NCI-H69 (cell line): ENCODE measurements at places on chromosomes 12 and 14.

DNA sequence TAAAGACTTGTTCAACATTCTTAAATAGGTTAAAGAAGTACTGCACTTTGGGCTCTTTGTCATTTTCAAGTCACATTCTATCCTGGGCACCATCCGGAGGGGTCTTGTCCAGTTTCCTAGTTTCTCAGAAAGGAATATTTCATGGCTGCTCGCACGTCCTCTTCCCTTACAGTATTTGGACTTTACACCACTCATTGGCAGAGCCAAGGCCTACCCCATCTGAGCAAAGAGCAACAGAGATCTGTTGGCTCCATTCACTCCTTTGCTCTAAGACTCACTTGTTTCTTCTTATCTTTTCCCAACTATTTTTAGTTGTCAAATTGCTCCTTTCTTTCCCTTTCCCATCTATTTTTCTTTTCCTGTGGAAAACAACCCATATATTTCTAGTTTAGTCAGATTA, 118.2 kb downstream of the CRADD start:
- no peak for DNase-seq

- peak; percentile 61 for DNase-seq
Observed at GRCh38 chr12:127280393-127281275, 986.3 kb upstream of the TMEM132C start.

GRCh38 chr14:24232645-24233537, at the start of gene GMPR2:
Gene GMPR2, plus strand, starts transcription at chr14:24232929. Its CDS starts 325 bp downstream, at chr14:24233254.
- peak; percentile 90 for DNase-seq

- no peak for DNase-seq
Observed at GRCh38 chr12:117063162-117063911, 35.9 kb downstream of the TESC start.

DNA sequence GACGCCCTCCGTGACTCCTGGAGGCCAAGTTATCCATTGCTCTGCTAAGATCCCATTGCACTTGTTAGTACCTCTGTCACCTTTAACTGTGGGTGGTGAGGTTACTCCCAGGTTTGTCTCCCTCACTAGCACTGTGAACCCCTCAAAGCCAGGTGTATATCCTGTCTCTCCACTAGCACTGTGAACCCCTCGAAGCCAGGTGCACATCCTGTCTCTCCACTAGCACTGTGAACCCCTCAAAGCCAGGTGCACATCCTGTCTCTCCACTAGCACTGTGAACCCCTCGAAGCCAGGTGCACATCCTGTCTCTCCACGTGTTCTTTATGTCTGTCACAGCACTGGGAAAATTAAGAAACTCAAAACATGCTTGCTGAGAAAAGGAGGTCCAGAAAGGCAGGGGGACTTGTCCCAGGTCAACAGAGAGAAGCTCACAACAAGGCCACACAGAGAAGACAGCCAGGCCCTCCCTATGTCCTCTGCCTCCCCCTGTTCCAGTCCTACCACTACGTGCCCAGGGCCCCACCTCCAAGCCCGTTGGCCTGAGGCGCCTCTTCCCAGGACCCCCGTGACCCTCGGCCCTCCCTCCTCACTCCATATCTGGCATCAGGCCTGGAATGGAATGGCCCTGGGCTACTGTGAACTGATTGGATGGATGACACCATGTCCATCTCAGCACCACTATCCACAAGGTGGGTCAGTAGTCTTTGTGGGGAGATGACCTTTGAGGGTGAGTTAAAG, 26.4 kb upstream of the FKBP4 start:
- no peak for DNase-seq

DNA sequence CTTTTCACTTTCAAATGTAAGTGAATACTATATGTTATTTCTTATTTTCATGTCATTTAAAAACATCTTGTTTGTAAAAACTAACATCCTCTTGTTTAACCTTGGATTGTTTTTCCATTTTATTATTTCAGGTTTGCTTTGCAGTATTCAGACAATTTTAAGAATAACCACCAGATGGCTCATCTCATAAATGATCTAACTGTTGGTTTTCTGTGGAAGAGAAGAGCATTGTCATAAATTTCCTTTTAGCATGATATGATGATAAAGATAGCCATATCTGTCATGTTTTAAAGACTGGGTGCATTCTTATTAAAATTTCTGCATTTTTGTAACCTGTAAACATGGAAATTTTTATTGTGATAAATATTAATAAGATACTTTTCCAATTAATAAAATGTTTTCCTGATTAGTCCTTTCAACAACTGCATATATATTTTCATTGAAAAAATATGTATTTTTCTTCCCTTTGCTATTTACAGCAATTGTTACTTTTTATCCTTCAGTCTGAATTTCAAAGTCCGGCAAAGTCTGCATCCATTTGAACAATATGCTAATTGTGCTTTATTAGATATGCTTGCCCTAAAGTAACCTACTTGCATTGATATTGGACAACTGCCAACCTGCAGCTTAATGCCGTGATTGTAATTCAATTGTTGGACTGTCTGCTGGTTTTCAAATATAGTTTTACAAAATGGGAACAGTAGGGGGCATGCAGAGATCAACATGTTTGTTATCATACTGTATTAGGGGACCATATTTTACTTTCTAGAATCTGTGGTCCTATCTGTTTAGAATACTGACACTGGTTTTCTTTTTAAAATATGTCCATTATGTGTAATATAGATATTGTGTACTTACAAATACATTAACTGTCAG, 163.4 kb downstream of the GARIN6 start:
- DNase-seq = peak; percentile 94

GRCh38 chr14:97978341-97978740, 1181.2 kb downstream of the VRK1 start:
- DNase-seq = peak; percentile 81

DNA sequence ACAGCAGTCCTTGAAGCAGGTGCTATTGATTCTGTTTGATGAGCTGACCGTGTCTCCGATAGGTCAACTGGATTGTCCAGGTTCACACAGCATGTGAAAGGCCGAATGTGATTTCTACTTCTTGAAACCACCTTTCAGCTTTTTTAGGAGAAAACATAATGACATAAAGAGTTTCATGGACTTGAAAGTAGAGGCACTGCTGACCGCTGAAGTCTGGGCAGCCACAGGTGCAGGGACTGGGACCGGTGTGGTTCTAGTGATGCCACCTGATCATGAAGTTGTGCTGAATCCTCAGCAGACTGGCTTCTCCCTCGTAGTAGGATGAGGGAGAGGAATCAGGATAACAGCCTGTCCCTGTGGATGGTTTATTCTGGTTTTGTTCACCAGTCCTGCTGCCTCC, 108.1 kb downstream of the ETV6 start:
- no peak for DNase-seq

DNA sequence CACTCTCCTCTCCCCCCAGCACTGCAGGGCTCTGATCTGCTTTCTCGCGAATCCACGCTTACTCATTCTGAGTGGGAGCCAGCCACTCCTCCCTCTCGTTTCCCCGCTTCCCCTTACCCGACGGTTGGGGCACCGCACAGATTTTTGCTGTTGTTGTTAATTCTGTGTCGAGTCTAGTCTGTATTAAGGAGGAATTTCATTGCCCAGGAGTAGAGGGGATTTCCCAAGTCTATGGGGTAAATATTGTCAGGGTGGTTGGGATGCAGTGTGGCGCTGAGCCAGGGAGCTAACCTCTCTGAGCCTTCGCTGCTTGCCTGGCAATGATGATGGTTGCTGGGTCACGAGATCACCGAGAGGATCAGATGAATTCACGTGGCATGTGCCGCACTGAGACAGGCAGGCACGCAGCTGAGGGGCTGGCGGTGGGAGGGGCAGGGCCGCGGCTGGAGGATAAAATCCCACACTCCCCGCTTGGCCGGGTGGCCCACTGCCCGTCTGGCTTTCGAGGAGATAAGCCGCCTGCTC, 18.5 kb downstream of the NCOR2 start:
- no peak for DNase-seq

DNA sequence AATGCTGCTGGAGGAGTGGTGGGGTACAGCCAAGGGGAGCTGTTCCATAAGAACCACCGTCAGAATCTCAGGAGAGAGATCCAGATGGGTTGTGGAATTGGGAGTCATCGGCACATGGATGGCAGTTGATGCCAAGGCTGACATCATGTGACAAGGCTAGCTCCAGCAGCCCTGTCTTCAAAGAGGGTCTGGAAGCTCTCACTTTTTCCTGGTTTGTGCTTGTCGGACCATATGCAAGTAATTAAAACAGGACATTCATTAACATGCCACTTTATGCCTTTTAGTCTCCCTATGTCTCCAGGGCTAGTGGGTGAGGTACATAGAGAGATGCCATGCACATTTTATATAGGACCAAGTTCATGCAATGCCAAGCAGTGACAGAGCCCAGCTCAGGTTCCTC, 211.8 kb downstream of the CRADD start:
- DNase-seq = no peak

- no peak for DNase-seq
Observed at GRCh38 chr12:7637615-7638014, 28.1 kb downstream of the APOBEC1 start.

DNA sequence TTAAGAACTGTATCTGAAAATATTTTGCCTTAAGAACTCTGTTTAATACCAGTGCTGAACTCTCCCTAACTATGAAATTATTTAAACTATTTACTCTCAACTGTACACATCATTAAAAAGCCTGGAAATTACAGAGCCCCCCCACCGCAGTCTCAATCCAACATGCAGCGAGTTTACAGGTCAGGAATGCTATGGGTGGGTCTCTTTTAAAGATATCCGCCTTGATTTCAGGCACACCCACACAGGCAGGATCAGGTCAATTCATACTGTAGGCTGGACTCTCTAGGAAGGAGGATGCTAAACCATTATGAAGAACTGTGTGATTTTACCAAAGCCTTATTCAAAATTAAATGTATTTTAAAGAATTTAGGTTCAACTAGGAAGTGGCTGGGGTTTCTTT, 16.5 kb downstream of the SPTLC2 start:
- no peak for DNase-seq

DNA sequence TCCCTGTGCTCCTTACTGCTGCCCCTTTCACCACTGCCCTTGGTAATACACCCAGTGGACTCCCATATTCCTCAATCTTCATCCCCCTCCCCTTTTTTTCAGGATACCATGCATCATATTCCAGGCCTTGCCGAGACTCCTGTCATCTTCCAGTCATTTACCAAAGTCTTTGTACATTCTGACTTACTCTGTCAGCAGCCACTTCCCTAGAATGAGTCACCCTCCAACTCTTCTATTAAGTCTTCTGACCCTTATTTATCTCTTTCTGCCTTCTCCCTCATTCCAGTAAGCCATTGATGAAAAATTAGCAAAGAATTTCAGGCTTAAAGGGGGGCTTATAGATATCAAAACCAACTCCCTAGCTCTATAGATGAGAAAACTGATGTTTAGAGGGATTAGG, 128.0 kb downstream of the STXBP6 start:
- no peak for DNase-seq

GRCh38 chr14:85634205-85634604, 104.3 kb downstream of the FLRT2 start:
- DNase-seq = peak; percentile 18

DNA sequence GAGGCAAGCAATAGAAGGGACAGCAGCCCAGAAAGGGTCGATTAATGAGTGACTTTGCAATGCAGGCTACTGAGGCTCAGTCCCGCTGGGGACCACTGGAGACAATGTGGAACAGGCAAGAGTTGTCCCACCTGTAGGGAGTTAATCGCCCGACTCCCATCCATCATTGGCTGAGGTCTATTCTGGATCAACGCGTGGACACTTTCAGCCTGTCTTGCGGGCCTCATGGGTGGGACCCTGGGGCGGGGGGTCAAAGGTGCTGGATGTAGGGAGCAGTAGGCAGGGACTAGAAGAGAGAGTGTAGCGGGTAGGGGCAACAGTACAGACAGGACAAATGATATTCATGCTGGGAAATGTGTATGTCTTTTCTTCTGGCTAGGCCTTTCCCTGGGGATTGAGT, 6.1 kb downstream of the IFI27L2 start:
- no peak for DNase-seq

- DNase-seq = no peak
Observed at GRCh38 chr12:1931642-1932041, 13.2 kb upstream of the CACNA2D4 start.

GRCh38 chr12:34396861-34397590, 374.7 kb downstream of the ALG10 start:
- no peak for DNase-seq

DNA sequence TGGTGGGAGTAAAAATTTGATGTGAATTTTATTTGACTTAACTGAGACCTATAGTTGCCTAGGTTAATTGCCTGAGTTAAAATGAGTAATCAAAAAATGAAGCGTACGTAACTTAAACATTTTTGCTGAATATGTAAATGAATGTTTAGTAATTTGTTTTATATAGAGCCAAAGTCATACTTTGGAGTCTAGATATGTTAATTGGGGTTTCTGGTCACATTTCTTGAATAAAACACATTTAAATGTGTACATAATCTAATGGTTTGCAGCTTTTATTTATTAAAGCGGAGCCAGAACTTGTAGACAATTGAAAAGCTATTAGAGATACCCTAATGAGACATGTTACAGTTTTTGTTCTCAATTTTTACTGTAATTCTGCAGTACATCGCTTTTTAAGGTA, 71.2 kb downstream of the AEBP2 start:
- no peak for DNase-seq

- no peak for DNase-seq
Observed at GRCh38 chr12:76491292-76491691, 68.3 kb downstream of the OSBPL8 start.

DNA sequence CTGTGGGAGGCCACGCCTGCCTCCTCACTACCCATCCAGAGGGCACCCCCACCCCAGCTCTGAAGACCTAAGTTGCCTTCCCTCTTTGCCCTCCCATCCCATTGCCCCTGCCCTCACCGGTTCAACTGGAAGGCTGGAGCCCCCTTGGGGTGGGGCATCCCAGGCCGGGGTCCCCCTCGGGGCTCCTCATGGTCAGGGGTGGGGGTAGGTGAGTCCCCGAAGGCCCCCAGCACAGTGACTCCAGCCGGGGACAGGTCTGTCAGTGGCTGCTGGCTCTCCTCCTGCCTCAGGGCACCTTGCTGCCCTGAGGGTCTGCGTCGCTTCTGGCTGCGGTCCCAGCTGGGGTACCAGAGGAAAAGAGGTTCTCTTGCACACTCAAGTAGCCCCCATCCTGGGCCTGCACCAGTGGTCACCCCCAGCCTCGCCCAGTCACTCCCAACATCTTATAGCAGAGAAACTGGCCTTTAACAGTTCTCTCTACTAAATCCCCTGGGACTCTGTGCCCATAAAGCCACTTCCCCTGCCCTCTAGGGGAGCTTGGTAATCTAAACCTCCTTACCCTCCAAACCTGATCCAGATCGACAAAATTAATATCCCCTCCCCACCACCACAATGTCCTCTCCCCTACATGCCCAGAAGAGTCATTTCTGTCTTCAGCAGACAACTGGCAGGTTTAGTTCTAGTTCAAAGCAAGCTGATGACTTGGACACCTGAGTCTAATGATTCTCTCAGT, 5.1 kb downstream of the PIANP start:
- DNase-seq = peak; percentile 15

DNA sequence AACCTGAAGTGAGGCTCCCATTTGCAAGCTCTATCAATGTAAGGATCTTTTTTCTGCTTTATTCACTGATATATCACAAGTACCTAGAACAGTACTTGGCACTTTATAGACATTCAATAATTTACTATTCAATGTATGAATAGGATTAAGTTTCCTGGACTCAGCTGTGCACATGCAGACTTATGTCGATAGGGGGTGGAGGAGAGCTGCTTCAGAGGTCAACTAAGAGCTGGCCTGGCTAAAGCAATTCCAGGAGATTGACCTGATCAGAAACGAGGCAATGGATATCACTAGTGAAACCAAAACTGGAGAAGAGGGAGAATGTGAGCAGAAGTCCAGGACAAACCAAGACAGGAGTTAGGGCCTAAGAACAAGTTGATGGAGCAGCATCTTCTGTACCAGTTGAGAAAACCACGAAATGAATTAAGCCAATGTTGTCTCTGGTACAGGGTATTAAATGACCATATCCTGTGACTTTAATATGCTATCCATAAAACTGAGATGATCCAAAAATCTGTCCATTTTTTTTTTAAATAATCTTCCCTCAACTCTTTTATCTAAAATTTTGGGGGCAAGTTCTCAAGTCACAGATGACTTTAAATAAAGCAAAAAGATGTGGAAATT, 169.2 kb downstream of the PIK3C2G start:
- peak; percentile 34 for DNase-seq
